Activated T-helper 1 cell treated with anti-CD3 and anti-CD28 coated beads, Interleukin-12 subunit alpha, Interleukin-12 subunit beta, Interleukin-2, Interleukin-4 antibody, amounts not matched to agents 30 ng/mL and 10 ng/mL and 1 ng/mL, durations not matched to agents 14 hours and 24 hours and 36 hours (primary cell): ENCODE measurements at places on chromosomes 6 and 20.

DNA sequence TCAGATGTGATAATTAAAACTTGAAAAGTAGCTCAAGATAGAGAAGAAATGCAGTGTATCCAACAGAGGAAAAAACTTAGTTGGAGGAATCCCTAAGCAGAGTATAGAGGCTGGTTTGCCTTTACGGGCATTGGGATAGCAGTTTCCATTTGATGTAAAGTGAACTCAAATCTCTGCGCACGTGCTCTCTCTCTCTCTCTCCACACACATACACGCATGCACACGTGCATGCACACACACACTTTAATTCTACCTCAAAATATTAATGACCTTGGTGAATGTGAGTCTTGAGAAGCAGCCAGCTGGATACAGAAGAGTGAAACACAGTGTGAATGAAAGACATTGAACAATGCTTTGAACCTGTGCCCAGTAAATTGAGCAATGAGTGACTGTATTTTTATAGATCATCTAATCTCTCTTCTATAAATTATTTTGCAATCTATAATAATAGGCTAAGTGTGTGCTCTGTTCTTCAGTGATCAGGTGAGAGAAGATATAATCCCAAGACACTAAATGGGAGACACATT is 247.7 kb upstream of the FAM83B start:
- DNase-seq = no peak

DNA sequence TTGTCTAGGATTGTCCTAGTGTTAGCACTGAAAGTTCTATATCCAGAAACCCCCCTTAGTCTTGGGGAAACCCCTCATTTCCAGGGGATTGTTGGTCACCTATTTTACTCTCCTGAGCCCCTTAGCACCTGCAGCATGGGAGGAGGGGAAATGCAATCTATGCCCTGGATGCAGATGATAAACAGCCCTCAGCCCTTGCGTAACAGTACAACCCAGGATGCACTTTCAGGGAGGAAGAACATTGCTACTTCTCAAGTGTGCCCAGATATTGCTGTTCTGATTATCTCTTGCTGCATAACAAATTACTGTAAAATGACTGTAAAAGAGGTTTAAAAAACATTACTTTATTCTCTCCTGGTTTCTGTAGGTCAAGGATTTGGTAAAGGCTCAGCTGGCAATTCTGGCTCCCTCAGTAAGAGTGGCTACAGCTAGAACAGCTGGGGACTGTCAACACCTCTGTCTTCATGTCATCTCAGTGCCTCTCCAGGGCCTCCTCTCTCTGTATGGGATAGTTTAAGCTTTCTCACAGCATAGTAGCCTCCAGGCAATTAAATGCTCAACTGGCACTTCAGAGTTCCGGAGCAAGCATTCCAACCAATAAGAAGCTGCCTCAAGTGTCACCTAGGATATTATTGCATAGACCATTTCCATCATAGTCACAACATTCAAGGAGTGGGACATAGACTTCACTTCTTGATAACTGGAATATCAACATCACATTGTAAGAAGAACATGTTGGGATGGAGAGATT is 117.8 kb upstream of the FOXO3 start:
- no peak for DNase-seq

DNA sequence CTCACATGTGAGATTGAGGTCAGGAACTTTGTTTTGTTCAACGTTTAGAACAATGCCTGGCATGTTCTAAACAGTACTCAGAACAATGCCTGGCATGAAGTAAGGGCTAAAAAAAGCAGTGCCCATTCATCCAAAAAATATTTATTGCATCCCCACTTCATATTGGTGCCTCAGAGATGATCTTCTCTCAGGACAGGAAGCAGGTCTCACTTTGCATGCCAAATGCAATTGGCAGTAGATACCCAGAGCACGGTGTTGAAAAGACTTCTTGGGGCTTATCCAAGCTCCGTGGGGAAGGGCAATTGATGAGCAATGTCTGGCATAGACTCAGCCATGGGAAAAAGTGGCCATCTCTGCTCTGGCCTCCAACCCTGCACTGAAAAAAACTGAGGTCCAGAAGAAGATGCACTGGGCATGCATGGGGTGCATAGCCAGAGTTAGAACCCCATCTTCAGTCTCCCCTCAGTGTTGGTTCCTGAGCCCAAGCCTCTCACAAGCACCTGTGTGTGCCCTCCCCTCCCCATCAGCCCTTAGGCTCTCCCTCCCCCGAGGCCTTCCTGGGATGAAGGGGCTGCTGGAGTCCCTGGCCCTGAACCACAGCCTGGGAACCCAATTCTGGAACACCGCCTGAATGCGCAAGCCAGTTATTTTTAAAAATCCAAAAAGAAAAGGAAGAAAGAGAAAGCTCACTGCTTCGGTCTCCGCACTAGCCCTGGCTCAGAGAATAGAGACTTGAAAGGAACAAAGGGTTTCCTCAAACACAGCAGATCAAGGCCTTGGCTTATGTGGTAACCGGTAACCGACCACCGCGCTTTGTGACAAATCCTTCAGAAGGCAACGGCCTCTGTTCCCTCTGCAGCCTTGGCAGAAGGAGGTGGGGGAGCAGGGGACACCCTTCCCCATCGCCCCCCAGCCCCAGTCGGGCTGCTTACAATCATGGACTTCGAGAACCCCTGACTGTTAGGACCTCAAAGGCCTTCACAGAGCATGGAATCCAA is 78.5 kb upstream of the SIRPA start:
- DNase-seq = no peak

GRCh38 chr6:54010340-54011276 is 100.6 kb upstream of the MLIP start:
- DNase-seq = no peak

DNA sequence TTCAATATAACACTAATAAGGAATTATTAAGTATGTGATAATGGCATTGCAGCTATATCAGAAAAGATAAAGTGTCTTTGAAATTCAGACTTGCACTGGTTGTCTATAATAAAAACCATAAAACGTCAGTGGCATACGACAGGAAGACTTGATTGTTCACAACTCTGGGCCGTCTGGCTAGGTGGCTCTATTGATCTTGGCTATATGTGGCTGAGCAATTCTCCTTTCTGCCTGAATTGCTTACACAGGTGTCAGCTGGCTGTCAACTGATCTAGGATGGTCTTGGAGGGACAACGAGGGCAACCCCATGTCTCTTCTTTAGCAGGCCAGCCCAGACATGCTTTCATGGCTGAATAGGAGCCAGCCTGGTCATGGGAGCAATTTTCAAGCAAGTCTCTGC is 359.1 kb downstream of the QKI start:
- no peak for DNase-seq

DNA sequence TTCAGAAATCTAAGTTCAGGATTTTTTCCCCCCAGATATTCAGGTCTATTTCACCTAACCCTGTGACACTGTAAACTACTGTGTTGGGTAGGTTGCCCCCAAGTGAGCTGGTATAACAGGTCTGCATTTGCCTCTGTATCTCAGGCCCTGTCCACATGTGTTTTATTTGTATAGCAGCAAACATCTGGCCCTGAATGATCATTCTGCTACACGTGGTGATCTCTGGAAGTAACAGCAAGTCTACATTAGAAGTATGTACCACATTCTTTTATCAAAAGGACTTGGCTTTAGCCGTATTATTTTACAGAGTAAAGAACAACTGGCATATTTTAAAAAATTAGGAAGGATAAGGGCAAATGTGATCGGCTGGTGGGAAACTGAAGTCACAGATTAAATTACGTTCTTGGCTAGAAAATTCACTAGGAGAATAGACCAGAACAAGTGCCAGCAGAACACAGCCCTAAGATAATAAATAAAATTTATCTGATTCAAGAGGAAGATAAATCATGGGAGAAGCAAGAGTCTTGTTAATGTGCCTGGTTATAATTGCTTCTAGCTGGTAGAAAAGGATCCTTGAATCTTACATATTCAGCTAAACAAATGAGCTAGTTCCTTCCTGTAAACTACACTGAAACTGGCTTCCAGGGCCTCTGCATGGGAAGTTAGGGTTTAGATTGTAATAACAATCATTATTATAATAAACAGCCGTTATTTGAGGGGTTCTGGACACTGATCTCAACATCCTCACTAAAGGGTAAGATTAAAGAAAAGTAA is 192.1 kb downstream of the SAMD5 start:
- no peak for DNase-seq

DNA sequence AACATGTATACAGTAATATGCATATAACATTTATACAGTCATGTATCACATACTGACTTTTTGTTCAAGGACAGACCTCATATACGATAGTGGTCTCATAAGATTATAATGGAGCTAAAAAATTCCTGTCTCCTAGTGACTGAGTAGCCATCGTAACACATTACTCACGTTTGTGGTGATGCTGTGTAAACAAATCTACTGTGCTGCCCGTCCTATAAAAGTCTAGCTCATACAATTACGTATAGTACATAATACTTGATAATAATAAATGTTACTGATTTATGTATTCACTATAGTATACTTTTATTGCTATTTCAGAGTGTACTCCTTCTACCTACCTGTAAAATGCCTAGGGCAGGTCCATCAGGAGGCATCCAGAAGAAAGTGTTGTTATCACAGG is 17.4 kb downstream of the SERAC1 start:
- DNase-seq = no peak
